ENCODE measurements at places on chromosomes 12 and 14.

DNA sequence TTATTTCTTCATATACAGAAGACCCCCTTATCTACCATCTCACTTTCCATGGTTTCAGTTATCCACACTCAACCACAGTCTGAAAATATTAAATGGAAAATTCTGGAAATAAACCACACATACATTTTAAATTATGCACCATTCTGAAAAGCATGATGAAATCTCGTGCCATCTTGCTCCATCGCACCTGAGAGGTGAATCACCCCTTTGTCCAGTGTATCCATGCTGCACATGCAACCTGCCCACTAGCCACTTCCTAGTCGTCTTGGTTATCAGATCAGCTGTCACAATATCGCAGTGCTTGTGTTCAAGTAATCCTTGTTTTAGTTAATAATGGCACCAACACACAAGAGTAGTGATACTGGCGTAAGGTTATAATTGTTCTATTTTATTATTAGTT lies 145.7 kb downstream of the C12orf42 start:
- DNase-seq, result no peak

GRCh38 chr12:11561411-11561810 lies 88.1 kb upstream of the ETV6 start:
- no peak for DNase-seq

DNA sequence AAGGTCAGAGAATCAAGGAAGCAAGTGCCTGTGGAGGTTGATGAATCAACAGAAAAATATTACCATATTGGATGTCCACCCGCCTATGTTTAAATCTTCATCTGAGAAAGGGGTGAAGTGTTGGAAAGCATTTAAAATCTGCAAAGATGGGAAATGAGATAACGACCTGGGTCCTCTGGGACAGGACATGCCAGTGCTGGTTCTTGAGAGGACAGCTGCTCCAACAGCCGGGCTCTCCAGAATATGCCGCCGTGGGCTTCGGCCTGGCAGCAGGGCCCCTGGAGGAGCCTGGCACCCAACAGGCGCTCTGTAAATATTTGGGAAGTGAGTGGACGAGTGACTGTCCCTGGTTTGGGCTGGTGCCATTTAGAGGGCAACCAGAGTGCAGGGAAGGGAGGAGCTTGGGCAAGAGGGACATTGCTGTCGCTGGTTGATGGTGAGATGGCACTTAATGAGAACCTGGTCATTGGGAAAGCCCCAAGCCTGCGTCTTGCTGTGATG lies 129.9 kb downstream of the KCNA5 start:
- DNase-seq, result no peak

DNA sequence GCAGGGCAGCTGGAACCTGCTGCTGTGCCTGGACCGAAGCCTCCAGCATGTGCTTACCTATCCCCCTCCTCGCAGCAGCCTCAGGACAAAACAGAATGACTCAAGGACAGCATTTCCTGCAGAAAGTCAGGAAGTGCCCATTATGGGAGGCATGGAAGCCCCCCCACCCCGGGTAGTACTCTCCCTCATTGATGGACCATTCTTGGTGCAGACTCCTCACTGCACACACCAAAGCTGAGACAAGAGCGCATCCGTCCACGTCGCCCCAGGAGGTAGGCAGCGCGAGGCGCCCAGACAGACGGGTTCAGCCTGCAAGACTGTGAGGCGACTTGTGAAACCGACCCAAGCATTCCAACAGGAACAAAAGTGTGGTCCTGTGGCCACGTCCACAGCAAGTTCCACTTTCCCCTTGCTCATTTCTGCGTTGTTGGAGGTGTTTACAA lies 243.9 kb upstream of the ATXN7L3B start:
- no peak for DNase-seq

DNA sequence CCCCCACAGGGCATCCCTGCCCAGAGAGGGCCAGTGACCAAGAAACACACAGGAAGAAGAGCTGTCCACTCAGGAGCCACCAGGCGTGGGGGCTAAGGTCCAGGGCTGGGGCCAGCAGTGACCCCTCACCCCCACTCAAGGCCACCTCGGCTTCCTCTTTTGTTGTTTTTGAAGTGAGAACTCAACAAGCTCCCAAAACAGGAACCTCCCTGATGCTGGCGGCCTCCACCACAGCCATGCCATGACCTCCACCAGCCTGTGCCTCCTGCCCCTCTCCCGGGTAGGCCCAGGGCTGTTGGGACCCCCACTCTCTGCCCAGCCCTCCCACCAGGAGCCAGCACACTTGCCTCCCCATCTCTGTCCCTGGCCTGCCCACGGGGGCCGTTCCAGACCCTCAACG lies 7.8 kb downstream of the AKT1 start:
- no peak for DNase-seq

DNA sequence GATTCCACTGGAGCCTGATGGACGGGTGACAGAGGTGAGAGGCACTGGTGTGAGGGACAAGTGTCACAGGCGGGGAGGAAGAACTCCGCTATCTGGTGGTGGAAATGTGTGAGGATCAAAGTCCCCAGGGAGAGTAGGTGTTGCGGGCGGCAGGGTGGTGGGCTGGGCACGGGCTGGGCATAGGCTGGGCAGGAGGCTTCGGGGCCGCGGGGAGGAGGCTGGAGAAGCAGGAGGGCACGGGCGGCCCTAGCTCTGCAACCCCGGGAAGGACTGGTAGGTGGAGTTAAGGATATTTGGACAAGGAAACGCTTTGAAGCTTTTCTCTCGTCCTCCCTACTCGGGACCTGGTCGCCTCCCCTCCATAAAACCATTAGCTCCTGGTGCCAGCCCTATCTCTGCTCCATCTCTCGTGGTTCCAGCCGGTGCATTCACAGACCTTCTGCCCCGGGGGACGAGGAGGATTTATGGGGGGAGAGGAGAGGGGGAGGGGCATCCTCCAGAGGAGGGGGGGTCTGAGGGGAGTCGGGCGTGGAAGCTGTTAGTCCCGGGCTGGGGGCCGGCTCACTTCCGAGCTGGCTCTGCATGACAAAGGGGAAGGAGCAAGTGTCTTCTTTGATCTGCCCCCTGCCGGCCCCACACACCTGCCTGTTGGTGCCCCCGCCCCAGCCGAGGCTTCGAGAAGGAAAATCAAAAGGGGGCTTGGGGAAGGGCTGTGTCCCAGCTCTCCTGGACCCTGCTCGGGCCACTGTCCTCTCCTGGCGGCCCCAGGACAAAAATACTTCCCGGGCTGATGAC lies 504 bp downstream of the WNT5B start:
- no peak for DNase-seq

- DNase-seq, result no peak
These were observed 91.9 kb downstream of the KIF26A start for GRCh38 chr14:104230119-104230815.

GRCh38 chr12:39354955-39355354 lies 88.0 kb downstream of the KIF21A start:
- no peak for DNase-seq

DNA sequence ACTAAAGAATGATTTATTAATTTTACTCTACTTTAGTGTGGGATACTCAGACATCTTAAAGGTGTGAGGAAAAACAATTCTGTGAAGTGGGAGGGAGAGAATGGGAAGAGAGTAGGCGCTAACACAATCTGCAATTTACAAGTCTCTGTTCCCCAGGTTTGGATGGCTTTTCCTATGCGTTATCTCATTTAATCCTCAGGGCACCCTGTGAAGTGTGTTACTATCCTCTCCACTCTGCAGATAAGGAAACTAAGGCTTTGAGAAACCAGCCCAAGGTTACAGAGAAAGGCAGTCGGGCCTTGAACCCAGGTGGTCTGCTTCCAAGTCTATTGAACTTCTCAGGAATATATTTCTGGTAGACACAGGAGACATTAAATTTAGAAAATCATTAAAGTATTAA lies 36.2 kb upstream of the TUBA1C start:
- DNase-seq, result no peak

- no peak for DNase-seq
These were observed 132.1 kb upstream of the SYT1 start for GRCh38 chr12:78732481-78732880.

DNA sequence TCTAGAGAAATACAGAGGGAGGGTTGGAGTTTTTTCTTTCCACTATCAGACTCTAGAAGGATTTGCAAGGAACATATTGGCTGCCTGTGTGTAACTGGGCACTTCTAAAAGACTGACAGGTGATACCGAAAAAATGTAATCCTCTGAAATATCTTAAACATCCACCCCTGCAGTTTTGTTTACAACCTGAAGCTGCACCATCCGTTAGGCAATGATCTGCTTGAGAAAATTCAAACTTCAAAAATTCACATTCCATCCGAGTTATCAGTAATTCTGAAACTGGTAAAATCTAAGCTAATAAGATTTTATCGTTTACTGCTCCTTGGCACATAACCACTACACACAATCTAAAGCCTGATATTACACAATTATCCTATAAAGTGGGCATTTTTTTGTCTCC lies 528.6 kb downstream of the FUT8 start:
- DNase-seq, result no peak

- DNase-seq, result no peak
These were observed 69.0 kb upstream of the DDX11 start for GRCh38 chr12:31004666-31005065.

GRCh38 chr12:25977047-25977446 lies 18.6 kb downstream of the RASSF8 start:
- no peak for DNase-seq

- no peak for DNase-seq
These were observed 777 bp downstream of the ASCL1 start for GRCh38 chr12:102958073-102958829.

DNA sequence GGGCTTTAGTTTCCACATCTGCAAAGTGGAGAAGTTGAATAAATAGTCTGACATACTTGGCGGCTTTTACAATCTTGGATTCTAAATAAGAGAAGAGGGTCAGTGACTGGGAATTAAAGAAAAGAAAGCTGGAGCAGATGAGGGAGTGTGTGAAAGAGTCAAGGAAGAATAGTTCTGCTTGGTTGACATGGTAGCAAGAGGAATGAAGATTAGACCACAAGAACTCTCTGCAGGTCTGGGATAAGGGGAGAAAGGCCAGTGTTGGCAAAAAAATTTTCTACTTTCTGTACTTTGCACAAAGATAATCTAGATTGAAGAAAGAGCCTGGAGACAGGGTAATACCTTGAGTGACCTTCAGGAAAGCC lies 5.9 kb downstream of the ITGB7 start:
- no peak for DNase-seq

DNA sequence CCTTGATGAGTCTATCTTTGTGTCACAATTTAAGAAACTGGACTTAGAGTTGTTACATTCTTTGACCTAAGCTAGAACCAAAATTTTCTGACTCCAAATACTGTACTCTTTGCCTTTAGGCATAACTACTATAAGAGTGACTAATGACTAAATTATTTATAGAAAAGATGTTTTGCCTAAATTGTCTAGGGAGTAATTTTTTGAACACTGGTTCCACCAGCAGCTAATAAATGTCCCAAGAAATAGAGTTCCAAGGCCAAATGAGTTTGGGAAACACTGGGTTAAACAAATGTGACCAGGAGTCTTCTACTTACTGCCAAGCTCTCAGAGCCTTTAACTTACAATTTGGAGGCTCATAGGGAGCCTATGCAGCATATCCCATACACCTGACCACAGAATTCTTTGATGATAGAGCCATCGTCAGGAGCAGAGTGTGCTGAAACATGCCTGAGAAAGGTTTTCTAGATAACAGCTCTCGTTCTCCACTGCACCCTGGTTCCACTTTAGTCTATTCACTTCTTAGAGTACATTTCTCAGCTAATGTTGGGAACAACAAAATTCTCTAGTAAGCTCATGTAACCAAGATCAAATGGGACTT lies 215.9 kb upstream of the HMGA2 start:
- no peak for DNase-seq

DNA sequence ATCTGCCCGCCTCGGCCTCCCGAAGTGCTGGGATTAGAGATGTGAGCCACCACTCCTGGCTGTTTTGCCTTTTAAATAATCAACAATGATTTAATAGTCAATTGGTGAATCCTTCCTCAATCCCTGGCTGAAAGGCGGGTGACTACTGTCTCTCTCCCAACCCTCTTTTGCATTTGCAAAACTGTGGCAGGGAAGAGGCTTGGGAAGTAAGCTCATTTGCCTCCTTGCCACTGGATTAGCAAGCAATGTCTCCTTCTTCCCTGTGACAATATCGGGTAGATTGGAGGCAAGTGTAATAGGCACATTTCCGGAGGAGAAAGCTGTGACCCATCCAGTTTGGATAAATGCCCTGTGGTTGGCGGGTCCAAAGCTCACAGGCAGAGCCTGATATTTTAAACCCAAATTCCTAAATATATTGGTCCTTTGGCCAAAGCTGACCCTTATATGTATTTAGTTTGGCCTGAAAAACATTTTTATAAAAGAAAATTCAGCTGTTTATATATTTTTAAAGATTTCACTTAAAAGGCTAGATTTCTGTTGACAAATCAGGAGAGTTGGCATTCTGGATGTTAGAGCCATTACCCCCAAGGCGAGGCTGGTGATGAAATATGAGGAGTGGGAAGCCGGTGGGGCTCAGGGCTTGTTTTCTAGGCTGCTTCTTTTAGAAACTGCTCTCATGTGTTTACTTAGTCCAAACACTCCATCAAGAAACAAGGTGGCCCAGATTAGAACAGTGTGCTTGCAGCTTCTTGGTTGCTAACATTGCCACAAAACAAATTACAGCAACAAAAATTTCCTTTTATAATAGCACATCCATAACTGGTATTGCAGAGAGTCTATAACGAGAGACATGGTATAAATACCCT lies 646.9 kb upstream of the TMEM132C start:
- DNase-seq, result no peak

DNA sequence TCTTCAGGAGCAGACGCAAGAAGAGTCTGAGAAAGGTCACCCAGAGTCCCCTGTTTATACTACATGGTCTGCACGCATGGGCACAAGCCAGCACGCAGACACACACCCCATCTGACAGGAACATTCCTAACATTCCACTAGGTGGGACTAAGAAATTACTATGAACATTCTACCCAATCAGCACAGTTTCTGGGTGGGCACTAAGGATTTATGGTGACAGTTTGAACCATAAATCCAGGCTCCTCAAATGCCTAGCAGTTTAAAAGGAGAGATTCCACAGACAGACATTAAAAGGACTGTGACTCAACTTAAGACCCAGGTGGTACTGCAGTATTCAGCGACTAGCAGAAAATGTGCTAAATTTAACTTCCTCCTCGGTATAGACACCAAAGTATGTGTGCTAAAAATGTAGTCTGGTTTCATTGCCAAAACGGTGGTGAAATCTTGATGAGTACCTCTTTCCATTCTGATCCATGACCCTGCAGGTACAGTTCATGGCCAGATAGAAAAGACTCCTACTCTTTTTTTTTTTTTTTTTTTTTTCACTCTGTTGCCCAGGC lies 16.2 kb downstream of the ABHD4 start:
- DNase-seq, result no peak

- DNase-seq, result no peak
These were observed 48.6 kb downstream of the NKX2-1 start for GRCh38 chr14:36471431-36471830.

- DNase-seq, result no peak
These were observed 1315.2 kb downstream of the LRFN5 start for GRCh38 chr14:42921901-42922300.
